ENCODE measurements at places on chromosomes 5 and 9.
A peak's percentile ranks its signal among the peaks of the same experiment; 100 is the strongest.

DNA sequence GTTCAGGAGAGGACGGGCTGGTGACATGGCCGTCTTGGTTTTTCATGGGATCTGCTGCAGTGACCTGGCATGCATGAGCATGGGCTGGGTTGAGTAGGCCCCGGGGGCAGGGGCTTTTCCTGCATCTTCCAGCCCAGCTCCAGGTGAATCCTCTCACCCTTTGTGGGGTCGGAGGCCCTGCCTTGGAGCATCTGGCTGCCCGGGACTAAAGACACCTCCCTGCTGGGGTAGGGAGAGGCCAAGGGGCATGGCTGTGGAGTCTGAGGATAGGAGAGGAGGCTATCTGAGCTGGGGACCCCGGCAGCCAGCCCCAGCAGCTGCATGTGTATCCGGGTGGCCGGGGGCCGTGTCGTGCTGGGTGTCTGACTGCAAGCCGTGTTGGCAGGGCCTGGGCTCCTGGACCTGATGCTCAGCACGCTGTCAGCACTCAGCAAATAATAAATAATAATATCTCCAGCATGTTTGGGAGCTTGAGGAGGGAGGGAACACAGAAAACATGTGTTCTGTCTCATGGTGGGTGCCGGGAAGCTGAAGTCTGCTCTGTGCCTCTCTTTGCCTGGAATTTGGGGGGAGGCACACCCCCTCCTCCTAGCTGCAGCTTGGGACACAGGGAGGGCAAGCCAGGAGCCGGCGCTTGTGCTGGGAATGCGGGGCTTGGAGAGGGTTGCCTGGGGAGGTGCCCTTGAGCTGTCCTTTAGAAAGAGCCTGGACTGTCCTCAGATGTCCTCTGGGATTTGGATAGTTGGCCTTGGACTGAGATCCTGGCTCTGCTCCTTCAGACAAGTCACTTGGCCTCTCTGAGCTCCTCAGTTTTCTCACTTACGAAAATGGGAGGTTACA is 28.4 kb upstream of the PITX1 start:
- DNase-seq, result no peak

GRCh38 chr5:143182106-143182505 is 221.4 kb downstream of the NR3C1 start:
- no peak for DNase-seq

GRCh38 chr5:178323541-178323865 is 90.9 kb upstream of the PHYKPL start:
- no peak for DNase-seq

DNA sequence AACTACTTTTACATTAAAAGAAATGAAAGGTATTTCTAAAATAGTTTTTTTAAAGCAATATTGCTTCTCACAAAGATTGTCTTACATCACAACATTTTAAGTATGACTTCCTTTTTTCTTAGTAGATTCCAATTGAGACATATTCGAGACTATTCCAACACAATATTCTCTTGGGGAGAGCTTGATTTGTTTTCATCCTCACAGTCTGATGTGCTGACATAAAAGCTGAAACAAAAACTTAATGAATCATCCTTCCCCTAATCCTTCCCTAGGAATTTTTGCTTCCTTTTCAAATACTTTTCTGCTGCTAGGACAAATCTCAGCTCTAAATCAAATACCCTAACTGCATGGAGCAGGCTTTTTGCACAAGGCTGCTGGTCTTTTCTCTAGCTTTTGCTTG is 245.8 kb upstream of the MAP3K1 start:
- DNase-seq, result peak; percentile 80

- no peak for DNase-seq
Observed at GRCh38 chr5:115243412-115243811, 19.3 kb downstream of the PGGT1B start.

GRCh38 chr5:139641116-139642080 is 6.8 kb upstream of the CXXC5 start:
- no peak for DNase-seq

- DNase-seq, result no peak
Observed at GRCh38 chr9:130815242-130815808, 19.7 kb upstream of the ABL1 start.

- DNase-seq, result peak; percentile 84
Observed at GRCh38 chr9:99057665-99058625, 47.0 kb upstream of the TGFBR1 start.

DNA sequence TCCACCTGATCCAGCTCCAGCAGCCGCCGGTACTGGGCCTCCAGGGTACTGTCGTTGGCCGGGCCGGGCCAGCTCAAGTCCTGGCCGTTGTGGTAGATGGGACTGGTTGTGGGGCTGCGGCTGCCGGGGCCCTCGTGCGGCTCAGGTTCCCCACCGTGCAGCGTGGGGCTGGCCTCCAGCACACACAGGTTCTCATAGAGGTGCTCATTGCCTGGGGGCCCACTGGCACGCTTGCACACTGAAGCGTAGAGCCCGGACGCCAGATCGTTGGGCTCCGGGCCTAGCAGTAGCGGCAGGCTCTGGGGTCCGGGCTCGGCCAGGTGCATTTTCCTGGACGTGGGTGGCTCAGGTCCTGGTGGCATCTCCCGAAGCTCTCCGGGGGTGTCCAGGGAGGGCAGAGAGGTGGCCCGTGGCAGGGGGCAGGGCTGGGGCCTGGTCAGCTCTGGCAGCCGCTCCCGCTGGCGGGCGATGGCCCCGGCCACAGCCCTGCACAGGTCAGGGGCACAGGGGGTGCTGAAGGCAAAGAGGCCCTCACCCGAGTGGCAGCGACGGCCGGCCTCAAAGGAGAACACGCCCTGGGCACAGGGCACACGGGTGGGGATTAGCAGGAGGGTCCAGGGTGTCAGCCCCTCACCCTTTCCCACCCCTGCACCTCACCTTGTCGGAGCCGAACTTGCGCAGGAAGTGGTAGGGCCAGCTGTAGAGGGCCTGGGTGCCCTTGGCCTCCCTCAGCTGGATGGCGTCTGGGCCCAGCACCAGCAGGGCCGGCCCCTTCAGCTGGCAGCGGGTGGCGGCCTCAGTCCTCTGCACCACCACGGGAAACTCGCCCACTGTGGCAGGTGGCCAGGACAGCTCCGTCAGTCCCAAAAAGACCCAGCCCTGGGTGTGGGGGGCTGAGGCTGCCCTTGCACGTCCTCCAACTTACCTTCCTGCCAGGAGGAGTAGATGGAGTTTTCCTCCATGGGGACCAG is 5.3 kb downstream of the DOK3 start:
- DNase-seq, result no peak

GRCh38 chr5:162762119-162762518 is 675.3 kb upstream of the CCNG1 start:
- DNase-seq, result no peak

GRCh38 chr9:84822589-84823233 is 153.2 kb downstream of the NTRK2 start:
- DNase-seq, result no peak

GRCh38 chr9:81070689-81071088 is 618.7 kb downstream of the TLE1 start:
- no peak for DNase-seq

GRCh38 chr5:139742173-139742903 is 53.3 kb upstream of the PSD2 start:
- DNase-seq, result no peak

GRCh38 chr5:88734191-88734640 is 148.8 kb downstream of the MEF2C start:
- DNase-seq, result no peak

DNA sequence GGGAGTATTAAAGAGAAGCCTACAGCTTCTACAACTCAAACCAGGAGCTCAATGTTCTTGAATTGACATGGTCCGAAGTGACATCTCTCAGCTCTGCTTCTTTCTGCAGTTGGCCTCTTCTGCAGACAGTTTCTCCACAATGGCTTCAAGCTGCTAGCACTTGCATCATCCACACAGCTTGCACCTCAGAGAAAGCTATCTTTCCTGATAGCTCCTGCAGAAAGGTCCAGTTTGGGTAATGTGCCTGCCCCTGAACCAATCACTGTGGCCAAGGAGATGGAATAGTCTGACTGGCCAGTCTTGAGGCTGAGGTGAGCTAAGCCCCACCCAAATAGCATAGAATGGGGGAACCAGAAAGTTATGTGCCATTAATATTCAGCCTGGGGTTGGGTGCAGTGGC is 95.8 kb upstream of the ABCA1 start:
- no peak for DNase-seq

- peak; percentile 73 for DNase-seq
Observed at GRCh38 chr9:81497091-81497490, 192.3 kb downstream of the TLE1 start.

GRCh38 chr9:92774274-92774673 is 9.6 kb upstream of the BICD2 start:
- DNase-seq, result peak; percentile 95

DNA sequence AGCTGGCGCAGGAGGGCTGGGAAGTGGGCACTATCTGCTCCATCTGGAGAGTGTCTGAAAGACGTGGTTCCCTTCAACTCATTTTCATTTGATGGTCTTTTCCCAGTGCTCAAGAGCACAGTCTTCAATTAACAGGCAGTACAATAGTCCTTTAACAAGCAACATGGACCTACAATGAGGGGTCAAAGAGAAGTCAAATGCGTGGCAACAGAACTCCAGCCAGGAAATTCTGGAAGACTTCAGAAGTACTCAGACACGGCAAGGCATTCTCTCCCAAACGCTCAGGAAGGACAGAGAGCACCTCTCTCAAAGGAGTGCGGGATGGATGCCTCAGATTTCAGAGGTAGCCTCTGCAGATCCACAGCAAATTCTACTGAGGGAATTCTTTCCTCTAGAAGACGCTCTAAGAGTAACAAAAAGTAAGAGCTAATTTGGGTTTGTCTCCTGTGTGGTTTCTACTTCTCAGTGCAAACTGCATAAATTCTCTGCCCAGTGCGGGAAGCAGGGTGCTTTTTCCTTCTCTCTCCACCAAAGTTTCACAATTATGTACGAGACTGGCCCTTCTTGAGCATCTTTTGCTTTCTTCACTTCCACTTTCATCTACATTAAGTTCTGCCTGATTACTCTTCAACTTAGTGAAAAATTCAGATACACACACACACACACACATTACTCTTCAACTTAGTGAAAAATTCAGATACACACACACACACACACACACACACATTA is 56.4 kb downstream of the LHFPL2 start:
- DNase-seq, result no peak

GRCh38 chr9:122125158-122125508 is 32.0 kb upstream of the TTLL11 start:
- DNase-seq, result peak; percentile 69

DNA sequence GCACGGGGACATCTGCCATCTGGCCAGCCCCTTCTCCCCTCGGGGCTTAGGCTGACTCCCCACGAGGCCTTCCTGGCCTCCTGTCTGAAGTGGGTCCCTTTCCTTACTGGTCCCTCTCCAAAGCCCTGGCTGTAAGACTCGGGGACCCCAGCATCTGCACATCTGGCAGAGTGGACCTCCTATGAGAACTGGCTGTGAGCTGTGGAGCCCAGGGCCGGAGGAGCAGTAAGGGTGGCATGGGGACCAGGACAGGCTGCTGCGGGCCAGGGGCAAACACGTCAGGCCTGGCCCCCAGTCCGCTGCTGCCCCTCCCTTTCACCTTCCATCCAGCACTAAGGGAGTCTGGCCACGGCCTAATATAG is 33.8 kb downstream of the EXOC3 start:
- DNase-seq, result no peak
